ENCODE measurements at places on chromosomes 5 and 9.

DNA sequence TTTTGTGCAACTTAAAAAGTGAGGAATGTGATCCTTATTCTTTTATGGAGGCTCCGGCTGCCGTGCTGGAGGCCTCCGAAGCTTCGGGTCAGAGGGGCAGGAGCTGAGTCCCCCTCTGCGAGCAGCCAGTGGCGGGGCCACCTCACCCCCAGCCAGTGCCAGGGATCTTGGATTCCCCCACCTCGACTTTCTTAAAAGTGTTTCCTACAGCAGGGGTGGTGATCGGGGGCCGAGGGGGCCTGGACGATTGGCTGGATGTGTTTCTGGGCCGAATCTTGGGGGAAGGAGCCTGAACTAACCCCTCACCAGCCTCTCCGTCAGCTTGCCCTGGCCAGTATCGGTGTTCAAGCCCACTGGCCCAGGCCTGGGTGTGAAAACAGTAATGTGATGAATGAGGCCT lies 92.2 kb upstream of the LMX1B start:
- DNase-seq = no peak

GRCh38 chr9:68706363-68707201 lies 1.5 kb downstream of the PIP5K1B start:
- DNase-seq = no peak

GRCh38 chr5:2537378-2538145 lies 213.9 kb downstream of the IRX2 start:
- no peak for DNase-seq

GRCh38 chr5:106959387-106959786 lies 711.4 kb downstream of the EFNA5 start:
- no peak for DNase-seq

GRCh38 chr9:36064448-36065037 lies 27.8 kb downstream of the RECK start:
- DNase-seq = no peak

DNA sequence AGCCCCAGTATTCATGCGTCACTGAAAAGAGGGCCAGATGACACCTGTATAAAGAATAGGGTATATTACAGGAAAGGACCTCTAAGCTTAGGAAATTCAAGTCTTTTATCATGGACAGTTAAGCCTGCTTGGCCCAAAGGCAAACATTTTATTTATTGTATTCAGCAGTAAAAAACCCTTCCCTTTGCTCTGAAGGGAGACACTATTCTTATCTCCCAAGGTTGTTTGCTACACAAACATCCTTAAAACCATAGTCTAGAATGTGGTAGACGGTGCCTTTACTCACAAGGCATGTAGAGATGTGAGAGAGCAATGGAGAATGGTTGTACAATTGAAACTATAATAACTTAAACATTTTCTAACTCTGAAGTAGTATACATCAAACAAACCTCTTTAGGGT lies 33.9 kb downstream of the FTMT start:
- no peak for DNase-seq

- no peak for DNase-seq
Measured at GRCh38 chr5:77249475-77249874, 39.0 kb downstream of the PDE8B start.

All from central memory CD4-positive, alpha-beta T cell (primary cell).